ENCODE measurements at places on chromosomes 6 and 20.

- no peak for DNase-seq
These were observed 110.5 kb downstream of the ANKRD60 start for GRCh38 chr20:58117944-58118343.

DNA sequence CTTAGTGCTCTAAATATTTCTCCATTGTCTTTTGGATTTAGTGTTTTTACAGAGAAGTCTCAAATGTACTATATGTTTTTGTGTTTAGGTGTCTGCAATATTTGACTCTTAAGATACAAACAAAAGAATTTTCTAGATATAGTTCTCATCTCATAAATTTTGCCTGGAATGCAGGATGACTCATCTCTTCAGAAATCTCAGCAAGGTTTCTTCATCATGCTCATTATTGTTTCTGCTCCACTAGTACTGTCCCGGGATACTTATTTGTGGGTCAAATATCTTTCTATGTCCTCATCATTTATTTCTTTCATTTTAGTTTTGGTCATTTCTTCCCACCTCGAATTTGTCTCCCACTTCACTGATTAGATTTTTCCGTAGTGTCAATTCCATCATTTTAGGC, 9.5 kb downstream of the AHI1 start:
- no peak for DNase-seq

GRCh38 chr6:135505648-135506047, 8.1 kb upstream of the AHI1 start:
- no peak for DNase-seq

DNA sequence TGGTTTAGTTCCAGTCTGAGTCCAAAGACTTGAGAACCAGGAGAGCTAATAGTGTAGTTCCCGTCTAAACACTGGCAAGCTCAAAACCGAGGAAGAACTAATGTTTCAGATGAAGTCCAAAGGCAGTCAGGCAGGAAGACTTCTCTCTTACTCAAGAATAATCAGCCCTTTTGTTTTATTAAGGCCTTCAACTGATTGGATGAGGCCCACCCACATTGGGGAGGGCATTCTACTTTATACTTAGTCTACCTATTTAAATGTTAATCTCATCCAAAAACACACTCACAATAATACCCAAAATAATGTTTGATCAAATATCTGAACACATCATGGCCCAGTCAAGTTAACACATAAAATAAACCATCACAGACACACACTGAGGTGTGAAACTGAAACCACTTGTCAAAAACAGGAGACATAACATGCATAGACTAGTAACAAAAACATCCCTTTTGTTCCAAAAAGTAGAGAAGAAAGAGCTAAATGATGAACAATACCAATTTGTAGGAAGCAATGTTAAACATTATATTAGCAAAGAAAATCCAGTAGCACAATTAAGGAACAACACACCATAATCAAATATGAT, 50.2 kb upstream of the SENP6 start:
- peak; percentile 38 for DNase-seq

DNA sequence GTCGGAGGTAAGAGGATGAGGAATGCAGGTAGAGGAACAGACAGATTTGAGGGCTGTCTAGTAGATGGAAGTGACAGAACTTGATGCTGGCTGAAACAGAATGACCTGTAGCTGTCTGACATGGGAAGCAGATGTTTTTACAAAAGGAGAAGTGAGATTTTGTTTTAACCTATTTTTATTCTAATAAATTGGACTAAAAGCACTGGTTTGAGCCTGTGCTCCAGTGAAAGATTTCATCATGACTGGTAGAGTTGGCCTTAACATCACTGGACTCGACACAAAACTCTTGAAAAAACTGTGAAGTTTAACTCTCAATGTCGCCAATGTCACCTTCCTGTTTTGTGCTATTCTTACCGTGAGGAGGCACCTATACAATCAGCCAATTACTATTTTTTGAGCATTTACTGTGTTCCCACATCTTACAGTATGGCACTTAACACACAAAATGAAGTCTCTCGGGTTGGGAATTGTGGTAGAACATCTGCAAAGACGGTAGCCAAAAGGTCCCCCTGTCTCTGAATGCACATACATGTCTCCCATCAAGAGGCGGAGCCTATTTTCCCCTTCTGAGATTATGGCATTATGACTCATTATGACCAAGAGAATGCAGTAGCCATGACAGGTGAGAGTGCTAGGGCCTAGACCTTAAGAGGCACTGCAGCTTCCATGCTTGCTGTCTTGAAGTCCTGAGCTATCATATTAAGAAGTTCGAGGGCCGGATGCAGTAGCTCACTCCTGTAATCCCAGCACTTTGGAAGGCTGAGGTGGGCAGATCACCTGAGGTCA, 93.2 kb downstream of the FOXF2 start:
- DNase-seq, result peak; percentile 50

DNA sequence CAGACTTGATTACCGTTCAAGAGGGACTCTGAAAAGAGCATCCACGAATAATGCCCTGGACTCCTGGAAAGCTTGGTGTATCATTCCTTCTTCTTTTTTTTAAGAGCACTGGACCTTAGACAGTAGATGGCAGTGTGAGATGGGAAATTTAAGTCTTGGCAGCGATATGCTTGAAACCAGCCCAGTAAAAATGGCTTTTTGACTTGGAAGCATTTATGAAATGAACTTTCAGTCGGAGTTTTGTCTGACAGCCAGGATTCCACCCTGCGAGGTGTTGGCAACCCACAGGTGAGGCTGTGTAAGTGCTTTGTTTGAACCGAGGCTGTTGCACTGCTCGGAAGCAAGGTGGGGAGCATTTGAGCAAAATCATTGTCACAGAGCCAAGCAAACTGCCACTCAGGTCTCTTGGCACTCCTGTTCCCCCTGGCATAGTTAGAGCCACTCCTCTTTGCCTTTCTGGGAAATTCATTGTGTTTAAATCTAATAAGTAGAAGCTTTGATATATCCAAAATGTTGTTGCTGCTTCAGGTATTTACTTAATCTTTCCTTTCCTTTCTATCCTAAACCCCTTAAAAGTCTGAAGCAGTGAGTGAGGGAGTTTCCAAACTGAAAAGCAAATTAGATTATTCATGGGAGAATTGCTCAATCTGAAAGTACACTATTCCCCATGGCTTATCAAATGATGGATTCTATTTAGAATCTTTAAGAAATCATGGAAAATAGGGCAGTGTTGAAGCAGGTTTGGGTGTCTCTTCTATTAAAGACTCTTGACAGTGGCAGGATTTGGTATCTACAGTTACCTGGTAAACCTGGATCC, 272.8 kb upstream of the SLC35B3 start:
- DNase-seq, result peak; percentile 18

Data from GM13976 (cell line).